ENCODE measurements at places on chromosomes 4 and X.

GRCh38 chrX:13082206-13083065 is 38.0 kb upstream of the FAM9C start:
- no peak for DNase-seq

DNA sequence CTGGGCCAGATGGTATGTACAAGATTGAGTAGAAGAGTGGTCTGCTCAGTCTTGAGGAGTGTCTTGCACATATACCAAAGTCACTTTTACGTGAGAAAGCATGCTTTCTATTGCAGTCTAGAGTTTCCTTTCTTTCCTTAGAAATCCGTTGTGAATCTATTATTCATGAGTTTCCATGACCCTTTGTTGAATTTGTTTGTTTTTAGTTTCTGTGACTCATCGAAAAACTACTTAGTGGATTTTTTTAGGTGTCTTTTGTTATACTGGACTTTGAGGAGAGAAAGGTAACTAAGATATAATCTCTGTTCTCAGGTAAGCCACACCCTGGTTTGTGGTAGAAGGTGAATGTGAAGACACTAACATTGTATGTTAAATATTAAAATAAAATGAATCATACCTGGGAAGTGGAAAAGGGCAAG is 23.0 kb downstream of the GALNT7 start:
- DNase-seq: no peak

DNA sequence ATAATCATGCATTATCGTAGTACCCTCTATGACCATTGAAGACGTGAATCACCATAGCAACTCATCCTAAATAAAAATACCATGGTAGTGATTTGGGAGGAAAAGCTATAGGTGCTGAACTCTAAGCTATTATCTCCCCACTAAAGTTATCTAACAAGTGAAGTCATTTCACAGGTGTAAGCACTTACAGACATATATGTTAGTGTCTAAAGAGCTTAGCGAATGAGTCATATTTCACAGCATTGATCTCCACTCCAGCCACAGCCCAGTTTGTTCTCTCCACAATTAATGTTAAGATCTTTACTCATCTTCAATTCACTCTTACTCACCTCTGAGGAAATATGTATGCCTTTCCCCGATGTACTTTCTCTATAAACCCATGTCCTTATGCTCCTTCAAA is 57.0 kb downstream of the DCAF8L1 start:
- DNase-seq: no peak

- DNase-seq: no peak
Observed at GRCh38 chr4:23811161-23811560, 78.7 kb downstream of the PPARGC1A start.

DNA sequence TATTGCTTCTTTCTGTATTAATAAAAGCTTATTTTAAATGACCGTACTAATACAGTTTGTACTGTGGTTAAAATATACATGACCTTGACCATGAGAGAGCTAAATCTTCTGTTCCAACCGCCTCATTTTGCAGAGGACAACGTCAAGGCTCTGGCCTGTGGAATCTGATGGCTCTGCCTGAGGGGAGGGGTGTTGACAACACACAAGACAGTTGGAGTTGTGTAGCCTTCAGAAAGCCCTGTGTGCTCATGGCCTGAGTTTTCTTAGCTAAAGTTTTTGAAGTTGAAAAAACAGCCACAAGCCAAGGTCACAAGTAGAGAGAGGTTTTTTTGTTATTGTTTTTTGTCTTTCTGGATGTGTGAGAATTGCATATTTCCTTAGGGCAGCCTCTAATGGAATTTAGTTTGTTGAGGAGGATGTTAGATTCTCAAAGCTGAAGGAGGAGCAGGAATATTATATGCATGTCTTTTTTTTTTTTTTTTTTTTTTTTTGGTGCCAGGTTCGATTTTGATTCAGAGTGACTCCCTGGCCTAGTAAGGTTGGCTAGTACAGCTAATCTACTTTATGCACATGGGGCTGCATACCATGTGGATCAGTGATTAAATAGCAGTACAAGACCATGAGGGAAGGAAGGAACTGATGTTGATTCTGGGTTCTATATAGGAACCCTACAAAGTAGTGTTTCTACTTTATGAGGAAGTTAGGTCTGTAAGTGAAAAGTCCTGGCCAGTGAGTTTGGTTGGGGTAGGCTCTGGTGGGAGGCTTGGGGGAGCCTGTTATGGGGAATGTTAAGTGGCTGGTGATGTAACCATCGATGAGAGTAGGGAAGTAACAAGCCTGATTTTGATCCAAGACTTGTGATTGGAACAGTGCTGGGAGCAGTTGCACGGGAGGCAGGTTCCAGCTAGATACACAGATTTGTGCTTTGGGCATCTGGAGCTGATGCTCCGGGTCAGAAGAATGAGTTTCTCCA is 20.3 kb downstream of the SMS start:
- no peak for DNase-seq

GRCh38 chrX:70455366-70456202 is 10.9 kb downstream of the DLG3 start:
- DNase-seq: peak; percentile 65

DNA sequence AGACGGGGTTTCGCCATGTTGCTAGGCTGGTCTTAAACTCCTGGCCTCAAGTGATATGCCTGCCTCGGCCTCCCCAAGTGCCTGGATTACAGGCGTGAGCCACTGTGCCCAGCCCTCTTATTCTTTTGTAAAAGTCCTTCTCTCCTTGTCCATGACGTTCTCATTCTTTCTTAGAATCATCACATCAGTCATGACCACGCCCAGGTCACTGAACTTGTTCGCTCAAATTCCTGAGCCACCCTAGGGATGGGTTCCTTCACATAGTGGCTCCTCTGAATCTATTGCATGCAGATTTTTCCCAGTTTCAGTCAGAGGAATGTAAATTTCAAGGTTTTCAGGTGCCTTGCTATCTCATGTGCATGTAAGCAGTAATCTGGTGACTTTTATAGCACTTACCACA is 15.7 kb downstream of the JADE1 start:
- no peak for DNase-seq

- no peak for DNase-seq
Observed at GRCh38 chrX:10923466-10923865, 187.7 kb upstream of the HCCS start.

DNA sequence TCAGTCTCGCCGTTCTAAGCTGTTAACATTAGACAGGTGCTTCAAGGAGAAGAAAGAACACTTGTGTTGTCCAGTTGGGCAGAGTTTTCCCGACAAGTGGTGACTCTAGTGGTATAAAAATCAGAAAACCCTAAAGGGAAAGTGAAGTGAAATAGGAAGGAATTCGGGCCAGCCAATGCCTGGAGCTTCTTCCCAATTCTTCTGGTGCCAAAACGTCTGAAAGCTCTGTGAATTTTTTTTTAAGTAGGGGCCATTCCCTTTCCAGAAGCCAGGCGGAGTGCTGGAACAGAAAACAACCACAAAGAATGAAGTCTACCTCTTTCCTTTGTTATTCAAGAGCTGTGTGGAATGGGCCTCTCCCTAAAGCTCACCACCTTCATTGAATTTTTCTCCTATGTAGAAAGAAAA is 43.1 kb upstream of the PPARGC1A start:
- DNase-seq: no peak

DNA sequence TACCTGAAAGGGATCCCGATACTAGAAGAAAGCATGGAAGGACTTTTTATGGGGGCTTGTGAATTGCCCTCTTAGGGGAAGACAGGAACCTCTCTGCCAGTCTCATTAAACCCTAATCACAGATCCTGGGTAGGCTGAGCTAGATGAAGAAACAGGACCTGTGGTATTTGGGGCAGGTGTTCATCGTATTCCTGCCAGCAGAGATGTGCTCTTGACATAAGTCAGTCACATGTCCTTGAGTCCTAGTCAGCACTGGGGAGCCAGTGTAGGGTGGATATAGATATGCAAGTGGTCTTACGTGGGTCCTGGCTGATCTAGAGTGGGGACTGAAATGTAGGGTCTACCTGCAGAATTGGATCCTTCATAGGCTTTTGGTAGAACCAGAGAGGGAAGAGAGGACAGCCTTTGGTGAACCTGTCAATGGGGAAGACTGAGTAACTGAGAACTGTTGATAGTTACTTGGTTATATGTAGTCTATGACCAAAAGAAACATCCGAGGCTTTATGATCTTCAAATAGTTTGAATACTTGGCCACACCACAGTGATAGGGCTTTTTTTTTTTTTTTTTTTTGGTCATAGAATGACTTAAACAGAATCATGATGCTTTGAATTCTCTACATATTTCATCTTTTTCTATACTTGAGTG is 63.5 kb upstream of the WDR1 start:
- no peak for DNase-seq

- DNase-seq: no peak
Observed at GRCh38 chrX:103517246-103517645, 2.0 kb downstream of the RAB40A start.

- DNase-seq: no peak
Observed at GRCh38 chrX:86014421-86014820, 32.9 kb downstream of the CHM start.

Data from right kidney (tissue), 9 donors.